ENCODE measurements at places on chromosomes 7 and 10.

GRCh38 chr7:7720750-7721621 is 2.6 kb upstream of the RPA3 start:
- no peak for DNase-seq

- no peak for DNase-seq
These were observed 67.4 kb downstream of the FOXP2 start for GRCh38 chr7:114481999-114482398.

DNA sequence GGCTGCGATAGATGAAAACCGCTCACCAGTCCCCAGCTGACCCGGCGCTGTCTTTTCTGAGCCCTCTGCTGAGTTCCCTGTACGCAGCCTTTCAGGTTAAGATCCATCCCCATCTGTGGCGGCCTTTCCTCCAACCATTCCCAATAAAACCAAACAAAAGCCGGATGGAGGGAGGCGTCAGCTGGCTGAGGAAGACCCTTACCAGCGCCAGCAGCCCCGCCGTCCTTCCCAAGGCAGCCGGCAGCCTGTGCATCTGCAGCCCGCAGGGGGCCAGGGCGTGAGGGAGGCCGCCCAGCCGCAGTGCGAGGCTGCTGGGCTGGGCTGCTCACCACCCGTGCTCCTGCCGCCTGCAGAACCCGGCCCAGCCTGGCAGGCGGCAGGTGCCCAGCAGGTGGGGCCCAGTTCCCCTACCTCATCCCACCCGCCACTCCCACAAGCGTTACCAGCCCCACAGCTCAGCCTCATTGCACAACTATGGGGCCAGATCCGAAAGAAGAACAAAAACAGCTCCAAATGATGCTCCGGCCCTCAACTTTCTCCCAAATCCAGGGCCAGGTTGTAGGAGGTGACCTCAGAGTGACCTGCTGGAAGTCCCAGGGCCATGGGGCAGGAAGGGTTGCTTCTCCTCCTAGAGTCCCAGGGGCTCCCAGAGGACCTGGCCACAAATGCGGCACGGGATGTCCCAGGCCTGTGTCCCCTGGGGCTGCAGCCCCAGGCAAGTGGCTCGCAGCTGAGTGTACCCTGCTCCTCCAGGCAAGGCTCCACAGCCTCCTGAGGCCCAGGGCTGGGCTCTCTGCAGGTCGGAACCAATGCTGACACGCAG is 23.8 kb downstream of the PAPOLB start:
- DNase-seq, result no peak

GRCh38 chr10:635088-635861 is 54.2 kb downstream of the DIP2C start:
- DNase-seq, result no peak

- DNase-seq, result no peak
These were observed 1.5 kb downstream of the ANK3 start for GRCh38 chr10:60388116-60388625.

- no peak for DNase-seq
These were observed 23.4 kb downstream of the HYCC1 start for GRCh38 chr7:22990588-22990949.

GRCh38 chr10:98456043-98456570 is 9.4 kb upstream of the HPS1 start:
- DNase-seq, result no peak

- no peak for DNase-seq
These were observed 131.1 kb downstream of the SEMA3C start for GRCh38 chr7:80787721-80788120.

- DNase-seq, result no peak
These were observed 811 bp downstream of the RGS10 start for GRCh38 chr10:119541459-119542356.

DNA sequence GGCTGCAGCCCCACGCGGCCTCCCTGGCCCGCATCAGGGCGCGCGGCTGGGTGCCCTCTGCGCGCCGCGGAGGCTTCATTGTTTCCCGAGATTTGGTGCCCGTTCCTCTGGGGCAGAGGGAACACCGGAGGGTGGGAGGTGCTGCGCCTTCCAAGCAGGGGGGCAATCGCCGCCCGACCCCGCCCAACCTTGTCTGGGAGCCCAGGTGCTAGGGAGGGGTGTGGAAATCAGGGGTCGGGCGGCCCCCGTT is 1.0 kb upstream of the NRP1 start:
- no peak for DNase-seq

- no peak for DNase-seq
These were observed 23.8 kb upstream of the FZD1 start for GRCh38 chr7:91240376-91240941.

DNA sequence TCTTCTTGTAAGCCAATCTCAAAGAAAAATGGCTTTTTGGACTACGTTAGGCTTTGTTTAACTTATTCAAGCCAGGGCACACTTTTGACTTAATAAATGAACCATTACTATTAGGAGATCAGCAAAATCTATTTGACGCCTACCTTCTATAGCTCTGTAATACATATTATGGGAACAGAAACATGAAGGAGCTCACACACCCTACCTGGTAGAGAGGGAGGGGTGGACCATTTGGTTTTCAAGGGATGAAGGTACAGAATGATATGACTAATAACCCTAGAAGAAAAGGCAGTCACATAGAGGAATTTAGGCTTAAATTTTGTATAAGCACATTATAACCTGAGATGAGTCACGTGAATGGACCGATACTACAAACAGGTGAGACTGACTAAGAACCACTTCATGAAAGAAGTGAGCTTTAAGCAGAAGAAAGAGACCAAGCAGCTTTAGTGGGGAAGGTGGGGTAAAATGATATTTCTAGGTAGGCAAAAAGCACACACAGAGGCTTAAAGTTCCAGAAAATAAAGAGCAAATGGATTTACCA is 106.8 kb upstream of the CTTNBP2 start:
- DNase-seq, result no peak

DNA sequence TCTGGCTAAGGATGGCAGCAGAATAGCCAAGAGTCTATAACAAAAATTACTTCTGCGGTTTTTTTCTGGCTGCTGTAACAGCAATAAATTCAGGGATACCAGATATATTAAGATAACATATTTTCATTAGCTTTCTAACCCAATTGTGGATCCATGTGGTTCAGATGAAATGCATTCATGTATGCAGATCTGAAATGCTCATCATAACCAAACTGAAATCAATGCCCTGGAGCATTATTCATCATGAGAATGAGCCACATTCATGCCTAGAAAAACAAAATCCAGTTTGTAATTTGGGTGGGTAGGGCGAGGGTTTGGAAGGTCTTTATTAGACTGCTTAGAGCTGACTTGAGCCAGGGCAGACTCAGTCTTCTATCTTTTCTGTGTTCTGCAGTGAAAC is 69.8 kb upstream of the SEMA3A start:
- DNase-seq, result no peak

DNA sequence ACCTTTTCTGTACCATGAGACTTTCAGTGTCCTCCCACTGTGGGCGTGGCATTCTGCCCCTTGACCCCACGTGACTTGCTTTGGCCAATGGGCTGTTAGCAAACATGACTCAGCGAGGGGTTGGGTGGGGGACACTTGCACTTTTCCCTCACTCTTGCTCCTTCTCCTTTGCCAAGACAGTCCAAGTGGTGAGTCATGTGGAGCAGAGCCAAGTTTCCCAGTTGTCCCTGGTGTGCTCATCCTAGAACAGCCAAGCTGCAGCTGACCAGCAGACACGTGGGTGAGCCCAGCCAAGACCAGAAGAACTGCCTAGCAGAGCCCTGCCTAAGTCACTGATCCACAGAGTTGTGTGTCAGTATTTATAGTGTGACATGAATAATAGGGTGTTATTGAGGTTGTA is 82.8 kb upstream of the CPXM2 start:
- no peak for DNase-seq
